ENCODE measurements at places on chromosomes 1 and 21. TPM values are rescaled to one million over a fixed set of nuclear protein-coding genes. Genes with fewer than 3 reads are reported as not detected.

The TNFSF4 gene
- 0.40 TPM for total RNA-seq

DNA sequence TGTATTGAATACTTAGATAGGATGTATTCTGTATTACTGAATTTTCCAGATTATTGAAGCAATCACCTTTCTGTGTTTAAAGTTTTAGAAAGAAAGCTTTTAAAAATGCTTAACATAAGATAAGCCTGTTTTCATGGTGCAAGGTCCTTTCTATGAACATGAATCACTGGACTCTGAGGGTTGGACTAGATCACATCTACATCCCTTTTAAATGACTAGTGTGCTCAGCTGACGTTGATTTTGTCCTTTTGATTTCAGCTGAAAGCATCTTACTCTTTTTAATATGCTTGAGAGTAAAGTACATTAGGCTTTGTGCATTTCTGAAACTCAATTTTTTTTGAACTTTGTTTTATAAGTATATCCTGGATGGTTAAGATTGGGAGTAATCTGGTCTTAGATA lies 16.2 kb downstream of the MIER1 start:
- no peak for DNase-seq

DNA sequence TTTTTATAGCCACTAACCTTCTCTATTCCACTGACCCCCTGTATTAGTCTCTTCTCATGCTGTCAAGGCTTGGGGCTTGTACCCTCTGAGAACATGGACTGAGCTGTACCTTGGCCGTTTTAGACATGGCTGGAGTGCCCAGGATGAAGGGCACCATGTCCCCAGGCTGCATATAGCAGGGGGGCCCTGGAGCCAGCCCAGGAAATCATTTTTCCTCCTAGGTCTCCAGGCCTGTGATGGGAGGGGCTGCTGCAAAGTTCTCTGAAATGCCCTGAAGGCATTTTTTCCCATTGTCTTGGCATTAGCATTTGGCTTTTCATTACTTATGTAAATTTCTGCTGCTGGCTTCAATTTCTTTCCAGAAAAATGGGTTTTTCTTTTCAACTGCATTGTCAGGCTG lies 119.5 kb downstream of the NTMT2 start:
- no peak for DNase-seq

DNA sequence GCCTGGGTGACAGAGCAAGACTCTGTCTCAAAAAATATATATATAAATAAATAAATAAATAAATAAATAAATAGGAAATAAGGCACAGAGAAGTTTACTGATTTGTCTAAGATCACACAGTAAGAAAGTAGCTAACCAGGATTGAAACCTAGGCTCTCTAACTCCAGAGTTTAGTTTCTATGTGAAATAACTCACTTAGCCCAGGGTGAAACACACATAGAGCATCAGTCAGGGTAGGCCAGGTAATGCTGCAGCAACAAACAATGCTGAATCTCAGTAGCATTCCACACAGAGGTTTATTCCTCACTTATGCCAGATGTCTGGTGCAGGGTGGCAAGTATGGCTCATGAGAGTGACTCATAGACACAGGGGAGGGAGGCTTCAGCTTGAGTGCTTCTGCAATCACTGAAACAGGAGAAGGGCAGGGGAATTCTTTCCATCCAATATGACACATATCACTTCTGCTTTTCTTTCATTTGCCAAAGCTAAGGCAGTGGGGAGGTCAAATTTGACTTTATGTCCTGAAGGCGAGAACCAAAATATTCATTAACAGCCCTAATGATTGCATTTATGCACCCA lies 37.1 kb upstream of the KANK4 start:
- no peak for DNase-seq

The UBL4B gene
- total RNA-seq: not detected

The COA7 gene
- total RNA-seq: 18.5 TPM

The SPTA1 gene
- total RNA-seq: not detected

DNA sequence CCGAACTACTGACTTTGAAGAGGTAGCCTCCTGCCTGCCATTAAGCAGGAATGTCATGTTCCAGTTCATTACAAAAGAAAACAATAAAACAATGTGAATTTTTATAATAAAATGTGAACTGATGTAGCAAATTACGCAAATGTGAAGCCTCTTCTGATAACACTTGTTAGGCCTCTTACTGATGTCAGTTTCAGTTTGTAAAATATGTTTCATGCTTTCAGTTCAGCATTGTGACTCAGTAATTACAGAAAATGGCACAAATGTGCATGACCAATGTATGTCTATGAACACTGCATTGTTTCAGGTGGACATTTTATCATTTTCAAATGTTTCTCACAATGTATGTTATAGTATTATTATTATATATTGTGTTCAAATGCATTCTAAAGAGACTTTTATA lies 159.8 kb upstream of the SGIP1 start:
- DNase-seq: no peak

DNA sequence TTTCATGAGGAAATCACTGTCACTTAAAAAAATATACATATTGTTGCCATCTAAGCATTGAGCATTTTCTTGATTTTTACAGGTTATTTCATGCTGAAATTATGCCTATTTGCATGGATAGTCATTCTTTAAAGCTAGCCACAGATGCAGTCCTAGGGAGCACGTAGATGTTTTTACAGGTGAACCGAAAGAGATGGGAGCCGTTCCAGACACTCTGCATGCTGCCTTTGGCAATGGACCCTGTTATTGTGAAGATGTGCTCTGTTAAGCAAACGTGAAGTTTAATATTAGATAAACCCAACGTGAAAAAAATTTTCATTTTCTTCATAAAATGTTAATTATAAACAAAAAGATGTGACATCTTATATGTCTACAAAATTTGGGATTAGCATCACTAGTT lies 7.1 kb downstream of the PROX1 start:
- DNase-seq: no peak

DNA sequence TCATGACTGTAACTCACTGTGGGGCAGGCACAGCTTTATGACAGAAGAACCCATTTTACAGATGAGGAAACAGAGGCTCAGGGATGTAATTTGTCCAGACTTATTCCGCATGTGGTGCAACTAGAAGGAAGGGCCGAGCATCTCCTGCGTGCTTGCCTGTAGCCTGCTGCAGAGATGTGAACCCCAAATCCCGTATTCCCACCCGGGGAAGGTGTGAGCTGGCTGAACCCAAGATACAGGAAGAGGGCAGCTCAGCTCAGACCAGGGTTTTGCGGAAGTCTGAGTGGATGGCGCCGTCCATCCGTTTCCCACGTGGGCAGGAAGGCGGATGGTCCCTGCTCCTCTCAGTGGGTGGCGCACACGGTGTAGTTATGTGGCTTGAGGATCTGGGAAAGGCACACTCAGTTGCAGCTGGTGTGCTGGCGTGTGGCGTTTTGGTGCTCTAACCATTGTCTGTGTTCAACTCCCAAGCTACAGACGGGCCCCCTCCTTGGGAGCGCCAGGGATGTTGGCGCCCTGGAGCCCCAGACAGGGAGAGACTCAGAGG lies 1.2 kb downstream of the CROCC start:
- no peak for DNase-seq

- no peak for DNase-seq
These were observed 1.7 kb downstream of the KLHDC8A start for GRCh38 chr1:205355075-205355453.

The DNASE2B gene
- total RNA-seq: not detected

- DNase-seq: peak; percentile 56
These were observed 1.0 kb downstream of the PRDX6 start for GRCh38 chr1:173478094-173478674.

The EVI5 gene
- total RNA-seq: 21.2 TPM

DNA sequence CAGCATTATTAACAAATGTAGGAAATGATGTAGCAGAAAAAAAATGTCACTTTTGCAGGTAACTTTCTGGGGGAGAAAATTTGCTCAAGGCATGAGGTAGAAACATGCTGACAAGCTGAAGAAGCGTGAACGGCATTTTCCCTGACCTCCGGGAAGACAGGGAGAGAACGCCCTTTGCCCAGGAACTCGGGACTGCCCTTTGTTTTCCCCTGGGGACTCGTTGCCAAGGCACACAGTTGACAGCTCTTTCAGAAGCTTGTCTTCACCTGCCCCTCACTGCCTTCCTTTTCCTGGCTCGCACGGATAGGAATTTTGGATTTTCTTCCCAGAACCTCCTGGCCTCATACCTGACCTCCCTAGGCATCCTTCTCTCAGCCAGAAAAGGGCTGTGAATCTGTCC lies 52.7 kb upstream of the COA6 start:
- no peak for DNase-seq

DNA sequence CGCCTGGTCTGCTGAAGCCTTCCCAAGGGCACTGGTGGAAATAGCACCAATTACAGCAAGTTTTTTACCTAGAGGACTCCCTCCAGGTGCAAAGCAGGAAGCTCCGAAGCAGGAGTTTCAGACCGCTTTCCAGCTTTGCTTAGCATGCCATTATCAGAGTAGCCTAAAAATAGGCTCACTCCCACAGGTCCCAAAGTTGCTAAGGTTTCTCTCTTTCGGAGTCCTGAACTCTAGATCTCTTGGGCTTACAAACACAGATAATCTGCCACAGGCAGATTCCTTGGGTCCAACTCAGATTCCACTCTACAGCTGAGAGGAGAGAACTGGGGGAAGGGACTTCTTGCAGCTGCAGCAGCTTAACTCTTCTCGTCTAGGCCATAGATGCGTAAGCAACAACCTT lies 22.5 kb downstream of the ZMYND12 start:
- DNase-seq: no peak

DNA sequence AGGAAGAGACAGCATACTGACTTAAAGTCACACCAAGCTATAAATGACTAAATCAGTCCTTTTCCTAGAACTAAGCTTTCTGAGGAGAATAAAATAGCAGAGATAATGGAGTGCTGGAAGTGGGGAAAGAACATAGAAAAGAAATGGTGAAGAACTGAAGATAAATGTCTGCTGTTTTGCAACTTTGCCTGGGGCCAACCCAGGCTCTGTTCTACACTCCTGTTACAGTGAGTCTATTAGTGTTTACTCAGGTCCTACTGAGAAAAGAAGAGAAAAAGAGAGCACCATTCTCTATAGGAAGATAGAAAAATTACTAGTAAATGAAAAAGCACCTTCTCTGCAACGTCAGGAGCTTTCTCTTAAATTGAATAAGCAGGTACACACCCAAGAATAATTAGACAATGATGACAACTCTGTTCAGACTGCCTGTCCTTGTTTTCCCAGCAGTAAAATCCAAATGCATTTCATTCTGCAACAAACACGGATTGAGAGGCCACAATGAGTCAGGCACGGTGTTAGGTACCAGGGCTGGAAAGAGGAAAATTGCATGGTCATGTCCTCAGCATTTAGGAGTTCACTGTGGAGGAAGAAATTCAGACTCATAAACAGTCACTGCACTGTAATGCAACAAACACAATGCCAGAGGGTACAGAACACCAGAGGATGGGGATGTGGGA lies 139.4 kb upstream of the CAMK1G start:
- DNase-seq: no peak

DNA sequence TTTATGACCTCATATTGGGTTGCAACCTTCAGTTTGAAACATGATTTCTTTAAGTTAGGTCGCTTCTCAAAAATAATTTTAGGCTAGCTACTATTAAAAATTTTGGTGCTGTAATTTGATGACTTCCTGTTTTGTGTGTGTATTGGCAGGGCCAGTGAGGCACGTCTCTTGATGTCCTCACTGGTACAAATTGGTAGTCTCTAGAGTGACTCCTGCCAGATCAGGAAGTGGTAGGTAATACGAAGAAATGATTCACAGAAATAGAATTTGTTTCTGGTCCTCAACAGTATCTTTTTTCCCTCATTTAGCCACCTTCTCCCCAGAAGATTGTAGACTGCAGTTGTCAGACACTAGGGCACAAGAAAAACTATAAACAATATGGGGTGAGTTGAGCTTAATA lies 120.9 kb upstream of the KIAA1614 start:
- DNase-seq: no peak

The PCP4L1 gene
- 0.17 TPM for total RNA-seq

The MAN1C1 gene
- total RNA-seq: 17.9 TPM

The OSCP1 gene
- 3.8 TPM for total RNA-seq

The AVPR1B gene
- total RNA-seq: not detected

DNA sequence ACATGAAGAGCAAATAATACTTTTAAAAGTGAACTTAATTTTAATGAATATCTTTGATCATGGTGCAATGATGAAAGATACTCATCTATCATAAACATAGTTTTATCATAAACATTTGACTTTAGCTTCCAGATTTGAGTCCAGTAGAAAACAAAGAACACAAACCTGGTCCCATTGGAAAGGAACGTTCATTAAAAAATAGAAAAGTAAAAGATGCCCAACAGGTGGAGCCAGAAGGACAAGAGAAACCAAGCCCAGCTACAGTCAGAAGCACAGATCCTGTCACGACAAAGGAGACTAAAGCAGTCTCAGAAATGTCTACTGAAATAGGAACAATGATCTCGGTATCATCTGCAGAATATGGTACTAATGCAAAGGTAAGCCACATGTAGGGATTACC lies 55.6 kb upstream of the MYOCOS start:
- DNase-seq: no peak

DNA sequence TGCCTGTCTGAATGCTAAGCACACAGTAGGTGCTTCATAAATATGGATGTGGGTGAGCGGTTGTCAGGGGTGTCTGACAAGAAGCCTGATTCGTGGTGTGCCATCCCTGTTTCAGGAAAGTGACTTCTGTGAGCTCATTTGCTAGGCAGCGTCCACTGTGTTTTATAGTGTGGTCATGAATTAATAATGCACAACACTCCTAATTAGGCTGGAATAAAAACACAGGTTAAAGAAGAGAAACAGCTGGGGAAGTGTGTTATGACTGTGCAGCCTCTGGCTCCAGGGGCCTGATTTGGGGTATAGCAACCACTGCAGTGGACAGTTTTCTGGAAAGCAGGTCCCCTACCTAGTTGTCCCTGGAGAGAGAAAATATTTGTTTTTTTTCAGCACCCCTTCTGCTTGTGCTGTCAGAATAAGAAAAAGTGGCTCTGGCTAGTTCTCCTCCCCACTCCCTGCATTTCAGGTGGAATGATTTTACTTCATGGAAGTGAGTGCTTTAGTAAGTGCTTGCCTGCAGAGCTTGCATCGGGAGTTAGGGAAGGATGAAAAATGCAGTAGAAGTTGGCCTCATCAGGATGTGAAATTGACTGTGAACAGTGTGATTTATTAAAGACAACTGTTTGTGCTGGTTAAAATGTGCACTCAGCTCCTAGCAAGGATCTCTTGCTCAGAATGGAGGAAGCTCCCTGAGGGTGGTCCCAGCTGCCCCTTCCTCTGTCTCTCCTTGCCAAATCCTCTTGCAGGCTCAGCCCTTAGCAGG lies 333.8 kb downstream of the HHAT start:
- DNase-seq: no peak

- no peak for DNase-seq
These were observed 55.9 kb downstream of the NEK7 start for GRCh38 chr1:198212675-198213074.

The NMNAT1 gene
- 20.8 TPM for total RNA-seq

The S100A2 gene
- total RNA-seq: 1.9 TPM

DNA sequence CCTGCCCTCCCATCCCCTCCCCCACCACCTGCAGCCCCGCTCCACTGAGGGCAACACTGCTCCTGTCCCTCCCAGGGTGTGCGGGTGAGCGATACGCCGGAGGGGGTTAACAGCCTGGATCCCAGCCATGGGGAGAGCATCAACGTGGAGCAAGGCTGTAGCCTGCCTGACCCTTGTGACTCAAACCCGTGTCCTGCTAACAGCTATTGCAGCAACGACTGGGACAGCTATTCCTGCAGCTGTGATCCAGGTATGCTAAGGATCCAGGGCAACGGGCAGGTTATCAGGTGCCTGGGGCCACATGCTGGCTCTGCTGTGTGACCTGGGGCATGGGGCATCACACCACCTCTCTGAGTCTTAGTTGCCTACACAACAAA lies 15.0 kb downstream of the CELSR2 start:
- DNase-seq: no peak

All from left ventricle myocardium superior (tissue), 1 donor.